ENCODE measurements at places on chromosomes 5 and 9.

GRCh38 chr5:116365006-116365496 is 209.6 kb downstream of the SEMA6A start:
- no peak for DNase-seq

DNA sequence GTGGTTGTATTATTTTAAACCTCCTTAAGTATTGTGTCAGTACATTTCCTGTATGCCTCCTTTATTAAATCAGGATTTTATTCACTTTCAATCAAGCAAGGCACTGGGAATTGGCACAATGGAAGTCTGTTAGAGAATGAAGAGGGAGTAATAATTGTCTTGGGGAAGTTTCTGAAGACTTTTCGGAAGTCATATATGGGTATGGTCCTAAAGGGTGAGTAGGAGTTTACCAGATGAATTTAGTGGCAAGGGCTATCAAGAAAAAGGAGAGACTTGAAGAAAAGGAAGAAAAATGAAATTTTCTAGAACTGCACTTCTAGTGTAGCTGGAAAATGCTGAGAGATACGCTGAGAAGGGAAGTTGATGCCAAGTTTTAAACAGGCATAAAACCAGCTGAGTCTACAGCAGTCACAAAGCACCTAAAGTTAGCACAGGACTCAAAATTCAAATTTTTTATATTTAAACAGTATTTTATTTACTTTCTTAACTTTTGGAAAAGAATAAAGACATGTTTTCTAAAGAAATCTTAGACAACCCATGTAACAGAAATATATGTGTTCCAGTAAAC is 184.9 kb downstream of the SMC2 start:
- no peak for DNase-seq

- no peak for DNase-seq
These were observed 39.3 kb upstream of the MVB12B start for GRCh38 chr9:126287166-126287866.

GRCh38 chr5:169832304-169832703 is 148.0 kb downstream of the INSYN2B start:
- no peak for DNase-seq

DNA sequence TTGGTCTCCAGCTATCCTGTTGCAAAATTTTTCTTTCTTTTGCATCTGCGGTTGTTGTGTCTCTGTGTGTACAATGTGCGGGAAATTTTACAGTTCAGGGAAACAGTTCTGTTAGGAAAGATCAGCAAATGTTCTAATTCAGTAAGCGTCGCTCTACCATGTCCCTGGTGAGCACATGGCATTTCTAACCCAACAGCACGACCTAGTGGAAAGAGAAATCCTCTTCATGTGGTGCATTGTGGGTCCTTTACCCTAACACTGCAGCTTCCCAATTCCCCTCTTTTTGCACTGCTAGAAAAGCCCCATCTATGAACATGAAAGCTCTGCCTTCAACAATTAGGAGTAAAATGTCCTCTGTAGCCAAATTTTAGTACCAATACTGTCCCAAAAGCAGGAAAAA is 974.2 kb upstream of the CDH9 start:
- no peak for DNase-seq

GRCh38 chr5:107670932-107671741 is at the start of gene EFNA5:
EFNA5 (minus strand) TSS chr5:107670937.
- DNase-seq: peak; percentile 53

- DNase-seq: peak; percentile 55
These were observed 137.7 kb downstream of the SYK start for GRCh38 chr9:90939351-90939750.

DNA sequence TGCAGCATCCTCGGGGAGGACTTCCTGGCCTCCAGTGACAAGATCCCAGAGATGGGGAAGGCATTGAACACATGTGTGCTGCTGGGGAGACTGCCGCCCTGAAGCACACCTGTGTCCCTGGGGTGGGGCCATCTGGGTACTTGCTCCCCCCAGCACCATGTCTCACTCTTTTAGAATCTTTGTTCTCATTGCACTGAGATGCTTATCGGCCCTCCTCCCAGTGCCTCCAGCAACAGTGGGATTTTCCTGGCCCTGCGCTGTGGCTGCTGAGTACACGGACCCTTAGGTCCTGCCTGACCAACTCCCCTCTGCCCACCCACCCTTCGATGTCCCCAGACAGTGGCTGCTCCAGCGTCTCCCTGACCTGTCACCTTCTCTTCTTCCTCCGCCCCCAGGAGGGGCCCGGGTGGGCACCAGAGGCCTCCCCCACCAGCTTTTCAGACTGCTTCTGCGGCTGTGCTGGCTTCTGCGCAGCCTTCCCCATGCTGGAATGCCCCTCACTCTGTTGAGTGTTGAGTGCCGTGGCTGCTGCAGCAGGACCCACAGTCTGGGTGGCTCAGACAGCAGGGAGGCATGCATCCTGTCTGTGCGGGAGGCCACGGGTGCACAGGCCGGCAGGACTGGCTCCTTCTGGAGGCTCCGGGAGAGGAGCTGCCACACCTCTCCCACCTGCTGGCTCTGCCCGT is 145.9 kb upstream of the IRX2 start:
- DNase-seq: no peak

- peak; percentile 55 for DNase-seq
These were observed 1.6 kb downstream of the CSNK1A1 start for GRCh38 chr5:149549461-149550267.

GRCh38 chr9:18437315-18438201 is 36.4 kb upstream of the ADAMTSL1 start:
- peak; percentile 50 for DNase-seq

- DNase-seq: no peak
These were observed 15.0 kb downstream of the LPCAT1 start for GRCh38 chr5:1508659-1509290.

DNA sequence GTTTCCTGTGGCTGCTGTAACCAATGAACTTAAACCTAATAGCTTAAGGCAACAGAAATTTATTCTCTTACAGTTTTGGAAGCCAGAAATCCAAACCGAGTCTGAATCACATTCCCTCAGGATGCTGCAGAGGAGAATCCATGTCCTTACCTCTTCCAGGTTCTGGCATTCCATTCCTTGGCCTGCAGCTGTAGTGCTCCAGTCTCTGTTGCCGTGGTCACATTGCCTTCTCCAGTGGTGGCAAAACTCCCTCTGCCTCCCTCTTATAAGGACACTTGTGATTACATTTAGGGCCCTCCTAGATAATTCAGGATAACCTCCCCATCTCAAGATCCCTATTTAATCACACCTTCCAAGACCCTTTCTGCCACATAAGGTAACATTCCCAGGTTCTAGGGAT is 88.7 kb upstream of the SHB start:
- DNase-seq: no peak

- DNase-seq: no peak
These were observed 364.9 kb upstream of the CTNND2 start for GRCh38 chr5:12269164-12269563.

- no peak for DNase-seq
These were observed 18.0 kb upstream of the FBP2 start for GRCh38 chr9:94611638-94612068.

GRCh38 chr5:35010676-35011075 is 37.1 kb downstream of the AGXT2 start:
- DNase-seq: no peak

GRCh38 chr5:98825582-98826375 is 52.3 kb downstream of the RGMB start:
- DNase-seq: no peak

- DNase-seq: no peak
These were observed 19.7 kb downstream of the CAMSAP1 start for GRCh38 chr9:135887585-135888050.

DNA sequence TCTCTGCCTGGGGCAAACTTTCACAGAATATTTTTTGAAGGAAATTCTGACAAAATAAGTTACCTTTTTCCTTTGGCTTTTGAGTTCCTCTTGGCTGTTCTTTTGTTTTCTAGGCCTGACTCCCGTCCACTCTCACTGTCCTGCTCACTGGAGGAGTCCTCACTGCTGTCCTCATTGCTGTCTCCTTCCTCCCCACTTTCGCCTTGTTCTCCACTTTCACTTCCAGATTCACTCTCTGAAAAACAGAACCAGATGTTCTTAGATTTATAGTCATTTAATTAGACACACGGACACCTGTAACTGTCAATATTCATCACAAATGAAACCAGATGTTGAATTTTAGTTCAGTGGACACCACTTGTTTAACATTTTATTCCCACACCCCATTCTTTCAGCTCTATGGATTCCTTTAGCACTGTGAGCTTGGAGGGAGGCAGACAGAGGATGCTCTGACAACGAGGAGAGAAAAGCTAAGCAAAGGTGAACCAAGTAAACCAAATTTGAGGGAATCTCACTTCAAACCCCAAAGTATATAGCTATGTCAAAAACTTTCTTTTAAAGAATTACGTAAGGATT is 180.7 kb downstream of the AP3B1 start:
- DNase-seq: no peak

DNA sequence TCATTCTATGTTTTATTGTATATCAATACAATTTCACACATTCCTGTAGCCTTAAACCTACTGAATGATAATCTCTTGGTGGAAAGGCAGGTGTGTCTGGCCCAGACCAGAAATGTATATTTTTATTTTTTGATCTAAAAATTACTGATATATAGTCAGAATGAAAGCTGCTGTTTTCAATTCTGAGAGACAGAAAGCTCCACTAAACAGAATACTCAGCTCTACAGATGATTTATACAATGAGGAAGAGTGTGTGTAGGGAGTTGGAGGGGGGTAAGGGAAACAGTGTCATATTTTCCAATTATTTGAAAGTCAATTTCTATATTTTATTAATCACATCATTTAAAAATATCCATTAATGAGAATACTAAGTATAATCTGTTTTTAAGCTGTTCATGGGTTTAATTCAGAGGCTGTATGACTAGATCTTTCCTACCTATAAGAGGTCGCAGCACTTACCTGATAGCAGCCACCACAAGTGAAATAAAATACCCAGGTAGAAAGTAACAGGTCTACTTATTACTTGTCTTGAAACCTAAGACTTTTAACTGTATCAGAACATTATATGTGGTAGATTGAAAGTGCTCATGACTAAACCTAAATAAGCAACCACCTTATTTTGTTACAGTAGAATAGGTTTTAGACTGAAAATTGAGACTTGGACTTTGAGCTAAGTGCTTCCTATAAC is 183.4 kb downstream of the TMC1 start:
- no peak for DNase-seq

DNA sequence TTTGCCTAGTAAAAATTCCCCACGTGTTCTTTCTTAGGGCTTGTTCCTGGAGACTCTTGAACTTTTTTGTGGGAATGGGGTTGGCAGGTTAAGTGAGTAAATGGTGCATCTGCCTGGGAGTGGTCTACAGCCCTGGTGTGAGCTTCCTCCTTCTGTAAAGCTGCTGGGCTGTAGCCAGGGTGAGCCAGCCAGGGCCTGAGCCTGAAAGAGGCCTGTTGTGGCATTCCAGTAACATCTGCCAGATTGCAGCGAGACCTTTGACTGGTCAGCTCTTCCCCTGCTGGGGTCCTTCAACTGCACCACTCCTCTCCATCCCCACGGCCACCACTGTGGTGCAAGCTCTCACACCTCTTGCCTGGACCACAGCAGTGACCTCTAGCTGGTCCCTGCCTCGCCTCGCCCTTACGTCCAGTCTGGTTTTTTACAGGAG is 47.5 kb downstream of the SLC22A5 start:
- no peak for DNase-seq

DNA sequence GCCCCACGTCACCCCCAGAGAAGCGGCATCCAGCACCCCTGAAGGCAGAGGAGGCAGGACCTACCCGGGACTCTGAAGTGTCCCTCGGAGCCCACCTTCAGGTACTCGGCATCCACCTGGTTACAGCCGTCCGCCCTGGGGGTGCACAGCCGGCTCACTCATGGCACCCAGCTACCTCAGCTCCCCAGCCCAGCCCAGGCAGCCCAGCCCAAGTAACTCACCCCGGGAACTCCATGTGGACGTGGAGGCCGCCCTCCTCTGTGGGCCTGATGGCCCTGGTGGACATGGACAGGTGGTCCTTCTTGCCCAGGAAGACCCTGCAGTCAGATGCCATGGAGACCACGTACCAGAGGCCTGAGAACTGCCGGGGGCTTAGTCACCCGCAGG is 676 bp downstream of the LCN15 start:
- DNase-seq: no peak

DNA sequence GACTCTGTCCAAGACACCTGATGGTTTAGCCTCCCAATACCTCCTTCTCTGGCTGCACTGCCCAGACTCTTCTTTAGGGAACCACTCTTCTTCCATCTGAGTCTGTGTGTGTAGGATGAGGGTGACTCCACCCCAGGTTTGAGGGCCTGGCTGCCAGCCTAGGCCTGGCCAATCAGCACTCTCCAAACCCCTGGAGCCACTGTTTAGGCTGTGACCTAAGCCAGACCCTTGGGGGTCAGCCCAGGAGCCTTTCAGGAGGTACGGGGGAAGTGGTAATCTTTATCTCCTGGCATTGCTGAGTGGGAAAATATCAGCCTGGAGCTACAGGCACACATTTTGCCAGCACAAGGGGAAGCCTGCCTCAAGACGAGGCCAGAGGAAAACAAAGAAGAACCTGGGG is 6.2 kb upstream of the ERGIC1 start:
- no peak for DNase-seq

DNA sequence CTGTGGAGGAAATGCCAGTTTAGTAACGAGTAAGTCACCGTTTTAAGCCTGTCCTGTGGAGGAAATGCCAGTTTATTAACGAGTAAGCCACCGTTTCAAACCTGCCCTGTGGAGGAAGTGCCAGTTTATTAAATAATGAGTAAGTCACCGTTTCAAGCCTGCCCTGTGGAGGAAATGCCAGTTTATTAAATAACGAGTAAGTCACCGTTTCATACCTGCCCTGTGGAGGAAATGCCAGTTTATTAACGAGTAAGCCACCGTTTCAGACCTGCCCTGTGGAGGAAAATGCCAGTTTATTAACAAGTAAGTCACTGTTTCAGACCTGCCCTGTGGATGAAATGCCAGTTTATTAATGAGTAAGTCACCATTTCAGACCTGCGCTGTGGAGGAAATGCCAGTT is 18.9 kb upstream of the PDCD6 start:
- DNase-seq: no peak

GRCh38 chr5:61538722-61539501 is 206.9 kb downstream of the ZSWIM6 start:
- DNase-seq: no peak

GRCh38 chr5:95439801-95440493 is 48.8 kb downstream of the FAM81B start:
- no peak for DNase-seq

DNA sequence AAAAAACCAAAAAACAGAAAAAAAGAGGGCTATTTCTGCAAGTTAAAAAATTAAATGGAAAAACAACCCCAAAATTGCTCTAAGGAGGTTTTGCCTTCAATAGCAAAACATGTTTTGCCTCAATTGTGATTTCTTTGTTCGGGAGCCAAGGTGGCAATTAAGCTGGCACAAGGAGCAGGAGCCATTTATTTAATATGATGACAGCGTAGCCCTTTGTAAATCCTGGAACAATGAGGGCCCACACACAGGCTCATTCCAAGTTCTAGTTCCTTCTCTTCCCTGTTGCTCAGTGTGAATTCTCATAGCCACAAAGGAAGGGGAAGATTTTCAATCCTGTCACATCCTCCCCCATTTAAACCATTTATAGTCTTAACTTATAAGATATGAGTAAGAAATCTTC is 353.2 kb downstream of the PDE4D start:
- peak; percentile 79 for DNase-seq

- DNase-seq: no peak
These were observed 37.2 kb downstream of the GRAMD2B start for GRCh38 chr5:126460459-126460858.

GRCh38 chr5:107431536-107431935 is 239.2 kb downstream of the EFNA5 start:
- DNase-seq: no peak

Data from NCI-H1105 treated with DMSO at 0.1 percent for 48 hours (cell line).